Karpas-422 (cell line): ENCODE measurements at places on chromosomes 16 and 17. TPM values are rescaled to one million over a fixed set of nuclear protein-coding genes. Genes with fewer than 3 reads are reported as not detected.

DNA sequence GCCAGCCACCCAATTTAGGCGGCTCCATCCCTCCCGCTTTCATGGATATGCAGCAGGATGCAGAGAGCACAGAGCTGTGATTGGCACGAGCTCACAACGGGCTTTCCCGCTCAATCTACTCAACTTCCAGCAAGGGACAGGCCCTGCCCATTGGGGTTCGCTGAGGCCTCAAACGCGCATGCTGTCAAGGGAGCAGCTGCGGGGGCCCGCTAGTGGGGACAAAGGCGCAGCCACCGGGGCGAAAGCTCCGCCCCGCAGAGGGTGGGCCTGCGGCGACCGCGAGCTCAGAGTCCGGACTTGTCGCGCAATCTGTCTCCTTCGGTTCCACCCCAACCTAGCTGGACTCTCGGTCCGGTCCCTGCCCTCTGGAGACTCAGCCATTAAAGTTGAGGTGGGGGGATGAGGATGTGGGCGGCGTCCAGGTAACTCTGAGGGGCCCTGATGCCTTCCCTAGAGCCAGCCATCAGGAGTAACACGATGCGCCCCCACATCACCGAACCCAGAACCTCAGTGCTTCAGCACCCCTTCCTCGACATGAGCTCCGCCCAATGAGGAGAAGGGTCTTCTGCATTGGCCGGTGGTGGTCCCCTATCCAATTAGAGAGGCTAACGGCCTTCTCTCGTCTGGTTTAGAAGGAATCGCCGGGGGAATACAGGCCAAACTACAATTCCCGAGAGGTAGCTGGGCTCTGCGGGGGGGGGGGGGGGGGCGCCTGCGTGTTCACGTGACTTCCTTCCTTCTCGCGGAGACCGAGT, 489 bp upstream of the NFATC3 start:
- no peaks in the 10 kb centered on the region for H3K27me3 ChIP-seq
- peak overlapping the region; percentile 93 for H3K27ac ChIP-seq
- H3K4me3 ChIP-seq, result peak overlapping the region; percentile 78

- H3K27me3 ChIP-seq, result no peaks in the 10 kb centered on the region
- no peak overlapping the region for H3K4me3 ChIP-seq
- H3K27ac ChIP-seq, result no peak overlapping the region
Measured at GRCh38 chr16:24027466-24027865, 191.7 kb downstream of the PRKCB start.

DNA sequence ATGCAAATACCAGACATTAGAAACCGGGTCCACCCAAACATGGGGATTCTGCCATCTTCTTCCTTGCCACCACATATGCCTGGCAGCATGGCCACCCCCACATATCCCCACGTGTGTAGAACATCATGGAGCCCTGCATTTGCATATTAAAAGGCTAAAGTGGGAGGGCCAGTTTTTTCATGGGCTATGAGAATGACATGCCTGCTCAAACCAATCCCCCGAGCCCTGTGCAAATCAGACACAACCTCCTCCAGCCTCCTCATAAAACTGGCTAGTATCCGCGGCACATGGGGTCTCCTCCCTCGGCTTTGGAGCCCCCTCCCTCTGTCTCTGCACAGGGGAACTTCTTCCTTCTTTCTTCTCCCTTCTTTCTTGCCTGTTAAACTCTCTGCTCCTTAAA, 174.9 kb upstream of the WSCD1 start:
- H3K36me3 ChIP-seq, result no peaks in the 10 kb centered on the region
- H3K4me1 ChIP-seq, result no peaks in the 10 kb centered on the region
- H3K27ac ChIP-seq, result no peak overlapping the region

DNA sequence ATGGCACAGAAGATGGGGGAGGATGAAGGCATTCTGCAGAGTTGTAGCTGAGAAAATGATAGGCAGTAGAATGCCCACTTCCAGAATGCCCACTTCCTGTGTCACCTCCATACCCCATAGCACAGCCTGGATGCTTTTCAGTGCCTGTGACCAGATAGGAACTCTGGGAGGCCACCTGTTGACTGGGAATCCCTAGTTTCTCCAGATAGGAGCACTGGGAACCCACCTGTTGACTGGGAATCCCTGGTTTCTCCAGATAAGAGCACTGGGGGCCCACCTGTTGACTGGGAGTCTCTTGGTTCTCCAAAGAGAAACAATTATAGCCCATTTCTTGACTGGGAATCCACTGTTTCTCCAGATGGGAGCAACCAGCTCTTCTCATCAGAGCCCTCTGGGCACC, 11.6 kb downstream of the CPHXL start:
- no peaks in the 10 kb centered on the region for H3K36me3 ChIP-seq
- H3K27ac ChIP-seq, result no peak overlapping the region
- no peaks in the 10 kb centered on the region for H3K27me3 ChIP-seq
- no peaks in the 10 kb centered on the region for H3K4me1 ChIP-seq
- no peak overlapping the region for H3K4me3 ChIP-seq

DNA sequence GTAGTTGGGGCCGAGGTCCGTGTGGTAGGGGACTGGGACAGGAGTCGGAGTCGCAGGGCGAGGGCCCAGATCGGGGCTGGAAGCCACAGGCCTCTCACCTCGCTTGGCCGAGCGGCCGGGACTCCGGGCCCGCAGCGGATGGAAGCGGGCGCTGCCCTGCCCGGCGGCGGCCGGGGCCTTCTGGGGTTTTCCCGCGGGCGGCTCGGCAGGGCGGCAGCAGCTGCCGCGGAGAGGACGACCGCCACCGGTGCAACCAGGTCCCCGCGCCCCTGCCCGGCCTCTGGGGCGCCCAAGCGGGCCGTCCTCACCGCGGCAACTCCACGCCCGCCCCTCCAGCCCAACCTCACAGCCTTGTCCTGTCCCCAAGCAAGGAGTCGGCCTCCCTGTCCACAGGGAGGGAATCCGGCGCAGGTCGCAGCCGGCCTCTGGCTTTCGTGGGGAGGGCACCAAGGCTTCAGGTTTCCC, 15.6 kb upstream of the UTP6 start:
- no peak overlapping the region for H3K27ac ChIP-seq
- DNase-seq, result no peak
- H3K4me1 ChIP-seq, result peaks cover 34% of the 10 kb centered on the region
- no peaks in the 10 kb centered on the region for H3K27me3 ChIP-seq
- no peaks in the 10 kb centered on the region for H3K36me3 ChIP-seq

GRCh38 chr17:28053044-28053670, 10.7 kb downstream of the NLK start:
- peaks cover 77% of the 10 kb centered on the region for H3K4me1 ChIP-seq
- peak overlapping the region; percentile 87 for H3K27ac ChIP-seq
- no peaks in the 10 kb centered on the region for H3K27me3 ChIP-seq

- peaks cover 11% of the 10 kb centered on the region for H3K4me1 ChIP-seq
- no peaks in the 10 kb centered on the region for H3K27me3 ChIP-seq
- no peak for DNase-seq
- no peak overlapping the region for H3K27ac ChIP-seq
- no peaks in the 10 kb centered on the region for H3K36me3 ChIP-seq
Measured at GRCh38 chr16:11111856-11112634, 144.0 kb downstream of the SOCS1 start.

DNA sequence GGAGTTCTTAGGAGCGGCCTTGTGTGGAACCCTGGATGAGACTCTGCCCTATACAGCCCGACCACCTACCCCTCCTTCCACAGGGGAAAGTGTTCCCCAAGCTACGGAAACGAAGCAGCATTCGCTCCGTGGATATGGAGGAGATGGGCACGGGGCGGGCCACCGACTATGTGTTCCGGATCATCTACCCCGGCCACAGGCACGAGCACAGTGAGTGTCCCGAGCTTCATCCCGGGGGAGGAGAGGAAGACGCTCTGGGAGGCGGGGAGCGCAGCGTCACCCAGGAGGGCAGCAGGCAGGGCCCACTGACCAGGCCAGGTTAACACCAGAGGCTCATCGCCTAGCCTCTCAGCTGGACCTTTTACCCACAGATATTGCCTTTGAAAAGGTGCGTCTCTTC, 27.8 kb downstream of the SGSM2 start:
- H3K4me1 ChIP-seq, result no peaks in the 10 kb centered on the region
- H3K4me3 ChIP-seq, result no peak overlapping the region
- no peaks in the 10 kb centered on the region for H3K27me3 ChIP-seq
- H3K27ac ChIP-seq, result no peak overlapping the region
- H3K36me3 ChIP-seq, result no peaks in the 10 kb centered on the region
- DNase-seq, result no peak

- no peak overlapping the region for H3K4me3 ChIP-seq
- H3K4me1 ChIP-seq, result no peaks in the 10 kb centered on the region
- H3K27ac ChIP-seq, result no peak overlapping the region
- H3K36me3 ChIP-seq, result no peaks in the 10 kb centered on the region
Measured at GRCh38 chr17:32822996-32823395, 53.9 kb downstream of the MYO1D start.

DNA sequence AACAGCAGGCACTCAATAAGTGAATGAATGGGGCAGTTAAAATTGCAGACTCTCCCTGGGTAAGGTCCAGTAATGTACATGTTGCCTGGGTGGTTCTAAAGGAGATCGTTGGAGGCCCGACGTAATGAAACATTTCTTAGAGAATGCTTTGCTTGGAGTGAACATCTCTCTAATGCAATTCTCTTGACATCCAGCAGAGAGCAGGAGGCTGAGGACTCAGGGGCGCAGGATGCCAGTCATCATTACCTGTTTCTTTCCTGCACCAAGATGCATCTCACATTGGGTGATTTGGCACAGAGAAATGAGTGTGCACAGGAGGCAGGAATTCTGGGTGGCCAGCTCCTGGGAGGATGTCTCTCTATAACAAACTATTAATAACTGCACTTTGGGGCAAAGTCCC, 130.3 kb upstream of the RBBP6 start:
- no peaks in the 10 kb centered on the region for H3K4me1 ChIP-seq
- no peaks in the 10 kb centered on the region for H3K36me3 ChIP-seq
- DNase-seq, result peak; percentile 73
- no peak overlapping the region for H3K4me3 ChIP-seq
- no peak overlapping the region for H3K27ac ChIP-seq

DNA sequence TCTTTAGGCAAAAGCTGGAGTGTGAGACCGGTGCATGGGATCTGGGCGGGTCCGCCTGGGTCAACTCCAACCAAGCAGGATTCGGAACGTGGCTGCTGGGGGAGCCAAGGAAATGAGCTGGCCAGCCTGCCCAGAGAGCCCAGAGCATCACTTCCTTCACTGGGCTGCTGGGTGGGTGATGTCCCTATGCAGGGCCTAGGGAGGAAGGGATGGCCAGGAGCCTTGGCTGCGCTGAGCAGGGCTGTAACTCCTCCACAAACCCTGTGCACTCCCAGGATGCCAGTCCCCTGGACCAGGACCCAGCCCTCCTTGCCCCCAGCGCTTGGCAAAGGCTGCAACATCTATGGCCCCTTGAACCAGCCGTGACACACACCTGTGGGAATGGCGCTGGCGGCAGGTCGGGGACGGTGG, 138.4 kb downstream of the RAB11FIP4 start:
- no peak for DNase-seq
- H3K27me3 ChIP-seq, result no peaks in the 10 kb centered on the region
- H3K4me3 ChIP-seq, result no peak overlapping the region
- no peaks in the 10 kb centered on the region for H3K36me3 ChIP-seq

Gene TMEM238L
- not detected in 2 replicates for total RNA-seq

Gene ZG16B
- total RNA-seq, result not detected in 2 replicates

Gene RBFOX1
- 1.3 TPM in 1 of 2 replicates, not detected in the other for total RNA-seq

Gene TPSG1
- not detected in 2 replicates for total RNA-seq

Gene ZNF205
- not detected in 2 replicates for total RNA-seq

Gene HBA1
- not detected in 2 replicates for total RNA-seq

Gene SDK2
- total RNA-seq, result not detected in 2 replicates

Gene PITPNM3
- total RNA-seq, result 0.04 and 0.43 TPM in 2 replicates

Gene ST6GALNAC1
- not detected in 2 replicates for total RNA-seq

Gene MEOX1
- total RNA-seq, result not detected in 2 replicates
